ENCODE measurements at places on chromosomes 16 and 17.

DNA sequence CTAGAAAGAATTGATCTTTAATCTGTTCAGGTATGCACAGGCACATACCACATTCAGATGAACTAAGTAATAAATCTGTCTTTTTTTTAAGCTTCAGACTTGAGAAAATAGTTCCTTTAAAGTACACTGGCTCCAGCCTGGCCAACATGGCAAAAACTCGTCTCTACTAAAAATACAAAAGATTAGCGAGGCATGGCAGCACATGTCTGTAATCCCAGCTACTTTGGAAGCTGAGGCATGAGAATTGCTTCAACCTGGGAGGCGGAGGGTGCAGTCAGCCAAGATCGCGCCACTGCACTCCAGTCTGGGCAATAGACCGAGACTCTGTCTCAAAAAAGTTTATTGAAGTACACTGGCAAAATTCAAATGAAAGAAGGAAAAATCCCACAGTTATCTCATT lies 111.0 kb upstream of the NETO2 start:
- no peak for DNase-seq

GRCh38 chr17:79810130-79811010 lies 13.5 kb upstream of the CBX8 start:
- peak; percentile 54 for DNase-seq

DNA sequence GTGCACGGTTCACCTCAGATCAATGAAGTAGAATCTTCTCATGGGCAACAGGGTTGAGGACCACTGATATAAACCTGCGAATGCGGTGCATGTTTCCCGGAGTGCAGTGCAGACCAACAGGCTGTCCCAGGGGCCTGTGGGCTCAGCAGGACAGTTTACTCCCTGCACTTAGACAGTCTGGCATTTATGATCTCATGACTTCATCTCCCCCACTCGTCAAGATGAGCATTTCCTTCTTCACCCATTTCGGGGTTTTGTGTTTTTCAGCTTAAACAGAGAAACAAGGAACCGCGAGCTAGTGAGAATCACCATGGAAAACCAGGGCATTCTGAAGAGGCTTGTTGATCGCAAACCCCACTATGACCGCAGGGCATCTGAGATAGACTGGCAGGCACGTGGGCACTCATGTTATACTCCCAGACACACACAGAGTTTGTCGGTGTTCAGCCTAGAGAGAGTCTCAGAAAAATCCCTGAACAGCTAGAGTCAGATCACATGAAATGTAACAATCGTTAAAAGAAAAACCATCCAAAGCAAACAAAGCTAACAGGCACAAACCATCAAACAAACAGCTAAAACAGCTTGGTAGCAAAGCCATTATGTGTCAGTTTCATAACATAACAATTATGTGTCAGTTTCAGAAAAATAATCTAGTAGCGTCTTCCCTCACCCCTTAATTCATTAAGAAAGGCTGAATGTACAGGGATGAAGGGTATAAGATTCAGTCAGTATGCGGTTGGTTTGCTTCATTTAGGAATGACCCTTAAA lies 2.9 kb downstream of the CFAP97D1 start:
- no peak for DNase-seq

DNA sequence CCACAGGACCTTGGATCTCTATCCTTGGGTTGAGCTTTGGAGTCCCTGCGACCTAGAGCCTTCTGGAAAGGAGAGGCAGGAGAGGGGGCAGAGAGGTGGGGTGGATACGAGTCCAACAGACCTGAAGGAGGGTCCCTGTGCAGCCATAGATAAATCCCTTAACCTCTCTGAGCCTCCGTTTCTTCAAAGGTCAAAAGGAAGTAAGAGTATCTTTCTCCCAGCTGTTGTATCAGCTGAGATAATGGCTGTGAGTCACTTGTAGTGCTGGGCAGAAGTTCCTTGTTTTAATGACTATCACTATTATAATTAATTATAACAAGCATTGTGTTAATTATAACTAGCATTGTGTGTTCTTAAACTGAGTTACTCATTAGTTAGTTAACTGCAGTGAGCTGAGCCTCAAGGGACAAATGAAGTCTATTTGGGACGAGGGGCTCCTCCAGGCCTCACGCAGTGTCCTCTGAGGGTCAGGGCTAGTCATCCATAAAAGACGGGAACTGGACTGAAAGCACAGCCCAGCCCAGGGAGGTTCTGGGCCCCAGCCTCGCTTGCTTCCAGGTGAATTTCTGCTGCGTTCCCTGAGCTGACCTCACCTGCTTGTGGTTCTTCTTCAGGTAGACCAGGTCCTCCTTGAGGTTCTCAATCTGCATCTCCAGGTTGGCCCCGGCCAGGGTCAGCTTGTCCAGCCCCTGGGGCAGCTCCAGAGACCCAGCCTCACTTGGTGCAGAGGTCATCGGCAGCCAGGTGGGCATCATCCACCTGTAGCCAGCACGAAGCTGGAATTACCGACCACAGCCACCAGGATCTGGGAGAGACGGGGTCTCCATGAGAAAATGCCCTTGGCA lies 5.7 kb upstream of the KRT17 start:
- no peak for DNase-seq

- DNase-seq = no peak
These were observed 12.5 kb upstream of the NKD1 start for GRCh38 chr16:50535506-50536257.

Measured in ovary (tissue), 10 donors.